ENCODE measurements at places on chromosomes 3 and 15. TPM values are rescaled to one million over a fixed set of nuclear protein-coding genes. Genes with fewer than 3 reads are reported as not detected.

Gene SHISA5
- 87.5 TPM for polyA plus RNA-seq

Gene GASK1A
- not detected for polyA plus RNA-seq

Gene SUCLG2
- polyA plus RNA-seq: 42.4 TPM

Gene CNTN6
- not detected for polyA plus RNA-seq

Gene BCL6
- 12.1 TPM for polyA plus RNA-seq

Gene CDHR4
- 1.1 TPM for polyA plus RNA-seq

Gene RHCG
- polyA plus RNA-seq: 3.1 TPM

Gene DHX36
- polyA plus RNA-seq: 59.4 TPM

Gene EOMES
- 0.84 TPM for polyA plus RNA-seq

DNA sequence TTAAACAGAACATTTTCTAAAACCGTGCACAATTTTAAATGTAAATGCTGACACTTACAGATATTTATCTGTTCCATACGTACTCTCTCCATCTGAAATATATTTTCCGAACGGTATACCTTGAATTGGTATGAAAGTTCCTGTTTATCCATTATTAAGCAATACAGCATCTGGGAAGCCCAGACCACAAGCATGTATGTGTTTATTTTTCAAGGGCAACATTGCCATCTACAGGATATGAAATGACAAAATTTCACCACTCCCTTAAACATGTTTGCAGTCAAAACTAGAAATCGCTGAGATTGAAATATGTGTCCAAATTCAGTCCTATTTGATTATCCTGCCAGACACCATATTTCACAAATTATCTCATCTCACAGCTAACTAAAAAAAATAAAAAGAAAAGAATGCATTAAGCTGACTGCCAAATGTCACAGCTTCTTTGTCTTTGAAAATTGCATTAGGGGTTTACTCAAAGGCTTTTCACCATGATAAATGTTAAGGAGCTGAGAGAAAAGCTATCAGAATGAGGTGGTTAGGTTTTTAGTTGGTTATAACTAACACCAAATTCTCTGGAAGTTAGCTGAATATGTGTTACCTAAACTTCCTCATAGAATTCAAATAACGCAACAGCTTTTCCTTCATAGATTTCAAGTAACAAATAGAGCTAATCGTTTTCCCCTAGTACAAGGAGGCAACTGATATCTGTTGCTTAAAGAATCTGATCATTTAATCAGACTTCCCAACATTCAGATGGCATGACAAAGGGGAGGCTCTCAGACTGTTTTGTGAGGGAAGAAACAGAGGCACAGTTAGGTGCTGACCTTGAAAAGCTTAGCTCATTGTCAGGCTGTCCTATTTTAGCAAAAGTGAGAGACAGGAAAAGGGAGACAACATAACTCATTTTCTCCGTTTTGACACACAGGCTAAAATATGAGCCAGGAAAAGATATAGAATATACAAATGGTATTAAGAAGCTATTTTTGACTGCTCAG, 533.1 kb downstream of the TBL1XR1 start:
- peak; percentile 1 for DNase-seq

- no peak for DNase-seq
Observed at GRCh38 chr3:10764259-10765051, 51.6 kb upstream of the SLC6A11 start.

- no peak for DNase-seq
Observed at GRCh38 chr3:61239871-61240270, 11.4 kb downstream of the FHIT start.

DNA sequence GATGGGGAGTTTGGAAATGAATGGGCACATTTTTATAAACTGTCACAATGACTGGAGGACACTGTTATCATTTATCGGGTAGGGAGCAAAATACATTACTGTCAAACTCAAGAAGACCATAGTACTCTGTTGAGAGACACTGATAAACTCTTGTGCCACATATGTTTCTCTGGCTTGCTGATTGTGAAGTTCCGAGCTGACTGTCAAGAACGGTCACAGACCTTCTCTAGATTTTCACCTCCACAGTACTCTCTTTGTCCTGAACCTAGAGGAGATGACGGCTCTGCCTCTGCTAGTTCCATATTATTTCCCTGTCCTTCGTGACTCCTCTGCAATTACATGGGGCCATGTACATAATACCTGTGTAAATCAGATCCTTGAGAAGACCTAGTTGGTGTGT, 451.9 kb downstream of the LPP start:
- no peak for DNase-seq

DNA sequence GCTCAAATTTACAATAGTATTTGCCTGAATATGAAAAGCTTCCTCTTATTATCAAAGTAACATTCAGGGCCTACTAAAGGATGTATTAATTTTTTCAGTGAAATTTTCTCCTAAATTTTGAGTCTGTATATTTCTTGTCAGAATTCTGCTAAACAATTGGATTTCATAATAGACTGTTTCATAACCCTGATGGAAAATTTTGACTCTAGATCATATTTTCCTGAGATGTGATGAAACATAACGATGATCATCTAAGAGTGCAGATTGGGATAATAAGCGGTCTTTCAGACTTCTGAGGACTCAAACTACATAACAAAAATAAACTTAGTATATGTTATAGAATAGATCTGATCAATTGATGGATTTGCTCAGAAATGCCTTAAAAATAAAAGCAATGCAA, 574.5 kb upstream of the TBL1XR1 start:
- DNase-seq: no peak

DNA sequence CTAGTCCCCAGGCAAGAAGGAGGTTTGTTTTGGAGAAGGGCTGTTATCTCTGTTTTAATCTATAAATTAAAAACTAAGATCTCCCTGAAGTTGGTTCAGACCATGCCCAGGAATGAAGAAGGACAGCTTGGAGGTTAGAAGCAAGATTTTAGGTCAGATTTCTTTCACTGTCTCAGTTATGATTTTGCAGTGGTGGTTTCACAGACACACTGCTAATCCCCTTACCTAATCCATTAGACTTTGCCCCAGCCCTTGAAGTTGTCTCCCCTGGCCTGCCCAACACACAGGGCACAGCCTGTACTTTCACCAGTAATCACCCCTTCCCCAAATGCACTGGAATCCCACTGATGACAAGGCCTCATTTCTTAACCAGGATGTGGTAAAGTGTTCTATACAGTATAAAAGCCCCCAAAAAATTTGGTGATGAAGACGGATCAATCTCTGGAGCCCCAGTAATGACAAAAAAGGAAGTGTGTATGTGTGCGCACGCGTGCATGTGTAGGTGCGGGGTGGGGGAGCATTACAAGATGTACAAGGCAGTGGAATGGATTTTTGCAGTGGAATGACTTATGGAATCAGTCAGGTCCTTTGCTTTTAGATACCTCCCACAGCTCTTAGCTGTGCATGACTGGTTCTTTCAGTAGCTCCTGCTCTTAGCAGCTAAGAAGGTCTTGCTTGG, 73.1 kb upstream of the TERB2 start:
- no peak for DNase-seq

DNA sequence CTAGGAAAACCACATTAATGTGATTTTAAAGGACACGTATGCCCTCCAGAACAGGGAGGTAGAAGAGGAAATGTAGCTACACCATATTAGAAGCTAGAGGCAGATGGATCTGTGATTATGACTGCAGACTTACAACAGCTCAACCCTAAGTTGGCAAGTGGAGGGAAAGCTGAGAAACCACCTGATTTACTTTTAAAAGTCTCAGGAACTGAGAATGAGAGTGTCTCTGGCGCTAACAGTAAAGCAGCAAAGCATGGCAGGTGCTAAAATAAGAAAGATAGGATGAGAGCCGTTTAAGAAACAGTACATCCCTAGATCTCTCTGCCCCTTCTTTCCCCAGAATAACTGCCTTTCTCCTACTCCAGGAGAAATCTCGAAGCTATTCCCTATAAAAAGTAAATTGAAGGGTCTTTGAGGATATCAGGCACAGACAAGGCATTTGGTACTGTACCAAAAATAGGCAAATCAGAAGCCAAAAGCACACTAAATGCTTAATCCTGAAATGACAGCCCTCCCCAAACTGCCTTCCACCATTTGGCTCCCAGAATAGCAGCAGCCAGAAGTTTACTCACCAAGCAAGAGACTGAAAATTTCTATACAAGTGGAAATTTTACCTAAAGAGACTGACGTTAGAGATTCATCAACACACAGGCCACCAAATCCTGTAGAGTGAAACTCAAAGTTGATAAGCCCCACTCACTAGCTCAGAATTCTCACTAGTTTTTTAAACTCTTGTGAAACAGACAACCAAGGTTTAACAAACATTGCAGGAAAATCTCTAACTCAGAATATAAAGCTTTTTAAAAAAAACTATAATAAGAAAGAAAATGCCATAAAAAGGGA, 34.3 kb upstream of the PARP14 start:
- no peak for DNase-seq

DNA sequence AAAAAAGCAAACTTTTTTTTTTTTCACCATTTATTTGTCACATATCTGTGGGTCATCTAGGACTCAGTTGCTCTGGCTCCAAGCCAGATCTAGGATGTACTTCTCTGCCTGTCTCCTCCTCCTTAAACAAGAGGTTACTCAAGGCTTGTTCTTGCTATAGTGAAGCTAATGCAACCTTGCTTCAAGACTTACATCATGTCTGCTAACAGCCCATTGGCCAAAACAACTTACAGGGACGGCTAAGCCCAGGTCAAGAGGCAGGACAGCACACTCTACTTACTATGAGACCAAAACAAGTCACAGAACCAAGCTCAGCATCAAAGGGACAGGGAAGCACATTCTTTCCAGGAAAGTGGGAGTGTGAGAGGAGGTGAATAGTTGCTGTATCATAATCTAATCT, 123.8 kb upstream of the BNIP2 start:
- no peak for DNase-seq

DNA sequence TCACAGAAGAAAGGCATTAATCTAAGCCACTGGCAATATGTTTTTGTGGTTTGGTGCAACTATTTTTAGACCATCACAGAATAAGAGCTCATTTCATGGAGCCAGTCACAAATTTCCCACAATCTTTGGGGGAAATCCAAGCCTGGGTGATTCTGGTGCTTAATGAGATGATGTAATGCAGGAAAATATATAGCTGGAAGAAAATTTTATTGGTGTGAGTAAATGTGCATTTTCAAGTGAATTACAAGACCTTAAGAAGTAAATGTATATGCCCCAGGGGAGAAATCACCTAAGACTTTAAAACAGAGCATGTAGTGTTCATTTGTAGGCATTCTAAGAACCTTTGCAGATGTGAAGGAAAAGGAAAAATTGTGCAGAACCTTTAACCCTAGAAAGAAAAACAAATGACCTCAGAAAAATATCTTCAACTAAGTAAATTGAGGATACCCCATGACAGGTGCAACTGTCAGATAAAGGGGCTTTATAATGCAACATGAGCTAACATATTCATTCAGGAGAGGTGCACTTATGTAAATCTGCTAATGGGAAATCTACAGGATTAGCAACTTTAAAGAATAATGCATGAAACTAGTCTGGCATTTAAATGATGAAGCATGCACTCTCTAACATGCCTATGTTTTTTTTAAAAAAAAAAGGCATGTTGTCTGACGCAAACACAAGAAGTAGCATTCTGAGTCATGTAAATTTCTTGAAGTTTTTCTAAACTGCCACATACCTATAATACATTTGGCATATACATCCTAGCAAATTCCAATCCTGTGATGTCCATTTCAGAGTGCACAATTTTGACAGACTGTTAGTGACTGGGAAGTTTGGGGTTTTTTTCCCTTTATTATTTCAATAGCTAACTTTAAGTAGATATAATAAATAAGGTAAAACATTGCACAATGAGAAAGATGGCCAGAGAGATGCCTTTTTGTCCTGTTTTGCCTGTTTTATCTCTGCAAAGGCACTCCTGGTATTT, 105.1 kb downstream of the MEX3B start:
- DNase-seq: no peak

DNA sequence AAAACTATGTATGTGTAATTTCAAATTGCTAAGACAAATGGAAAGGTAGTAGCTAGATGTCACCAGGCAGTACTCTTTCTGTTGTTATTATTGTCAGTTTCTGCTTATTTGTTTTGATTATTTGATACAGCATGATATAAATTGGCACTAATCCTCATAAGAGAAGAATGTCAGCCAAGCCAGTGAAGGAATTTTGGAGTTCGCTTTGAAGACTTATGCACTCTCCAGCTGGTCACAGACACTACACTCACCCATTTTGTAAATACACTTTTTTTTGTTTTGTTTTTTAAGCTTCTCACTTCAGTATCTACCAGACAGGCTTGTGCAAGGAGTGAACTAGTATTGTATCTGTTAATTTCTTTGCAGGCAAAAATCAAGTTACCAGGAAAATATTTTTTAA, 180.2 kb upstream of the TTC14 start:
- DNase-seq: no peak

- no peak for DNase-seq
Observed at GRCh38 chr3:59572106-59572505, 522.3 kb upstream of the CFAP20DC start.

GRCh38 chr3:136645915-136646314, 106.3 kb downstream of the STAG1 start:
- no peak for DNase-seq

DNA sequence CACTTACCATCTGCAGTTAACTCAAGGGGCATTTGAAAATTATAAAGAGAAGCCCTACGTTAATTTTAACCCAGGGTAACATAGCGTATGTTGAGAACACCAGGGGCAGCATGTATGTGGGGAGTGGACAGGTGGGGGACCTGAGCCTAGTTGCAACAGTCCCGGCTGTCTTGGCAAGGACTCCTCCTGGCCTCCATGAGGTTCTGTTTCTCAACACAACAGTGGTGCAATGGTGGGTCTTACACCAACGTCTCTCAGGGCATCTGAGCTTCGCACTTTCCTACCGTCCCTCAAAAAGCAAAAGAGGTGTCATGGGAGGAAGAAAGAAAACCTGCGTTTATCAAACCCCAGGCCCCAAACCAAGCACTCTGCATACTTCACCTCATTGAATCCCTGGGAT, 50.6 kb downstream of the MGLL start:
- no peak for DNase-seq

- no peak for DNase-seq
Observed at GRCh38 chr3:41330465-41330864, 131.2 kb downstream of the CTNNB1 start.

GRCh38 chr15:99566157-99566897, 543 bp downstream of the MEF2A start:
- DNase-seq: no peak

GRCh38 chr3:60101621-60102020, 1051.8 kb upstream of the CFAP20DC start:
- no peak for DNase-seq

GRCh38 chr15:78259232-78259631, 5.1 kb upstream of the DNAJA4 start:
- DNase-seq: no peak

DNA sequence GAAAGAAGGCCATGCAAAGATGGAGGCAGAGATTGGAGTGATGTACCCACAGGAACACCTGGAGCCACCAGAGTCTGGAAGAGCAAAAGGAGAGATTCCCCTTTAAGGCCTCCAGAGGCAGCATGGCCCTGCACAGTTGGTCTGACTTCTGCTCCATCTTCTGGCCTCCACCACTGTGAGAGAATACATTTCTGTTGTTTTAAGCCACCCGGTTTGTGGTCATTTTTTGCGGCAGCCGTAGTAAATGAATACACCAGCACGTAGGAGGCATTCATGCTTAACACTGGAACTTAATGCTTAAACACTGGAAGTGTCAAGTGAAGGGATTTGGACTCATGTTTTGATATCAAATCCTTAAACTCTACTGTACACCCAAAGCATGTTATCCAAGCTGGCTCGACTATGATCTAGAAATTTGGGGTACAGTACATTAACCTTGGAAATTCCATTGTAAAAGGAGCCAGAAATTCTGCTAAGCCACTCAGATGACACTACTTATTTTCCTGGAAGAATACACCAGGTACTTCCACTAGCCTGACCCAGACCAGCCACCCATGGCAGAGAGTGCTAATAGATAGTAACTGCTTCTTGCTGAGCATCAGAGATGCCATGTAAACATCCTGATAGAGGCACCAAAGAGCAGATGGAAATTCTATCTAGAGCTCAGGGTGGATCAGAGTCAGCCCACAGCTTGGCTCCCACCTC, 190.9 kb downstream of the ADAMTS9 start:
- DNase-seq: no peak

Data from A549 (cell line).